Osteoblast (primary cell): ENCODE measurements at places on chromosomes 3 and 15. TPM values are rescaled to one million over a fixed set of nuclear protein-coding genes. Genes with fewer than 3 reads are reported as not detected.

Gene MIX23
- 17.0 and 17.1 TPM in 2 replicates for total RNA-seq

Gene CLDND1
- total RNA-seq: 59.2 and 74.2 TPM in 2 replicates

Gene CDCP1
- total RNA-seq: 4.4 and 7.6 TPM in 2 replicates

Gene CD80
- 2.5 and 3.2 TPM in 2 replicates for total RNA-seq

Gene RAB6B
- total RNA-seq: 0.59 and 0.72 TPM in 2 replicates

Gene FBXW12
- total RNA-seq: not detected in 2 replicates

Gene ARIH1
- total RNA-seq: 32.6 and 41.0 TPM in 2 replicates

Gene WDR93
- total RNA-seq: under 0.01 and 0.36 TPM in 2 replicates

Gene DAZL
- not detected in 2 replicates for total RNA-seq

Gene MYL3
- total RNA-seq: not detected in 2 replicates

Gene PLA1A
- under 0.01 and 0.36 TPM in 2 replicates for total RNA-seq

Gene ACAN
- 4.7 and 12.7 TPM in 2 replicates for total RNA-seq

DNA sequence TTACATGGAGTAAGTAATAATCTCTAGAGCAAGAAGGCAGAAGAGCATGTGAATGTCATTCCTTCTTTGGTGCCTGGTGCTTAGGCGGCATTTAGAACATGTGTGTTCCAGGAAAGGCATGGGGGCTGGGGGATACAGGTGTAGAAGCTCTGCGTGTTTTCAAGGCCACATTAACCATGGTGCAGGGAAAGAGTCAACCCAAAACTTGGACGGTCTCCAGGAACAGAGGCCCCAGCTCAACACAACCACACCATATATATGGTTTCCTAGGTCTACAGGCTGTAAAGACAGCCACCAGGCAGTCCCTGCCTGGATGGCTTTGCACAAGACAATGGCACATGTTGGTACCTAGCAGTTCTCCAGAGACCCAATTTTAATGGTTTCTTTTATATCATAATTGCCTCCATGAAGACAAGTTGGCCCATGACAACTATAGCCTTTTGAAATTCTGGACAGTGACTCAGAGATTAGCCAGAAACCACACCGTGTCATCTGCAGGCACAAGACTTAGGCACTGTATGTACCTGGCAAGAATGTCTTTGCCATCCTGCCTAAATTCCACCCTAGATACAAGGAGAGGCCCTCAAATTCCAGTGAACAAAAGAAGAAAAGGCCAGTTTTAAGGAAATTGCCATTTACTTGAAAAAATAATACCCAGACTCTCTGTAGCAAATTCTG lies 25.0 kb upstream of the DGKG start:
- no peak for DNase-seq

- DNase-seq: no peak
Observed at GRCh38 chr15:35319354-35319753, 226.6 kb downstream of the DPH6 start.

GRCh38 chr3:170437696-170438407 lies 19.2 kb downstream of the CLDN11 start:
- no peak for DNase-seq

GRCh38 chr15:58546635-58547627 lies 115.1 kb downstream of the LIPC start:
- peak; percentile 96 for DNase-seq

DNA sequence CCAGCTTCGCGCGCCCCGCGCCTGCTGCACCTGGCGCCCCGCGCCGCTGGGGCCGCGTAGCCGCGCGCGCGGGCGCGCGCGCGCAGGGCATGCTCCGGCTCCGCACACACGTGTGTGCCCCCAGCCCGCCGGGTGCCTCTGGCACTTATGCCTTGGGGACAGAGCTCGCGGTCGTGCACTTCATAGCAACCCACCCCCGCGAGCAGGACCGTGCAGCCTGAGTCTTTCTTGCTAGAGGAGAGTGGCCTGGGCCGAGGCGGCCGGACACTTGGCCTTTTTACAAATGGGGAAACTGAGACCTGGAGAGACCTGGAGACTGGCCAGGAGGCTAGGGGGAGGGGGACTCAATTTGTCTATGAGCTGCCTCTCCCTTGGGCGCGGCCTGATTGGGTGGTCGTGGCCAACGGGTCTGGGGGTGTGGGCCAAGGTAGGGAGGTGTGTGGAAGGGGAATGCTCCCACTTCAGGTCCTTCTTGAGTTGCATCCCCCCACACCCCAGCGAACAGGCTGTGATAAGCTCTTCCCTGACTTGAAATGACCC lies 562 bp downstream of the NBEAL2 start:
- peak; percentile 86 for DNase-seq

DNA sequence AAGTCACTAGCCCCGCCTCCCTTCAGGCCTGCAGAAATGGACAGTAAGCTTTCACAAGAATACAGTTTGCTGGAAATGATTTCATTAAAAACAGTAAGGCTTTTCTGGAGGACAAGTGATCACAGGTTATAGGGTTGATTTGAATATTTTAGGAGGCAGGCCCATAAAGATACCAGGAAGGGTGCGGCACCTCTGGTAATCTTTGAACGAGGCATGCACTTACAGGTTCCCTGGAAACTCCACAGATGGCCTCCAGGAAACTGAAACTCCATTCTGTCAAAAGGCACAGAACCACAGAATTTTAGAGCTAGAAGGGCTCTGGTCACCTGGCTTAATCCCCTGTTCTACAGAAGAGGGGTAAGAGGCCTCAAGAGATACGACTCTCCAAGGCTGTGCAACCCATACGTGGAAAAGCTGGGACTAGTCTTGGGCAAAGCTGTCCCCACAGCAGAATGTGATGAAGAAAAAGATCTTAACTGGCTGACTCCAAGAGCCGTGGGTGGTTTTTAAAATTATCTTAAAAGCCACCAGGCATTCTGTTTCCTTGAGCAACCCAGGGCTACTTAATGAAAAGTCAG lies 1.2 kb downstream of the STARD5 start:
- no peak for DNase-seq

- DNase-seq: no peak
Observed at GRCh38 chr15:49196856-49197255, 26.8 kb downstream of the GALK2 start.

DNA sequence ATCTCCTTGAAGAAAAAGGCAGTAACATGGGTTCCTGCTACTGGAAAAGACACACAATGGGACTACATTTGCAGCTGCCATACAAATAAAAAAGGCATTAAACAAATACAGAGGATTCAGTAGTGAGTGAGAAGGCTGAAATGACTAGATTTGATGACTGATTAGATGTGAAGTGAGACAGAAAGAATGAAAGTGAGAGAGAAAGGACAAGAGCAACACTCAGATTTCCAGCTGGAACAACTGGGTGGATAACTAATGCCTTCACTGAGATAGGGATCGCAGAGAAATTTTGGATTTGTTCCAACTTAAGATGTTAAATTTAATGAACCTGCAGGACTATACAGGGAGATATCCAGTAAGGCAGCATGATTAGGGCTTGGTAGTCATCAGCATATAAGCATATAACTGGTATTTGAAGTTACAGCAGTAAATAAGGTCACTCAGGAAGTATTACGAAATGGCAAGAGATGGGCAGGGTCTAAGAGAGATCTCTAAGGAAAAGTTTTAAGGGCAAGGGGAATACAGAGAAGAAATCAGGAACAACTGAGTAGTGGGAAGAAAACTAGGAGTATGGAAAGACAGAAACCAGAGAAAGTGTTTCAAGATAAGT lies 8.2 kb downstream of the OSBPL11 start:
- DNase-seq: no peak

- DNase-seq: peak; percentile 59
Observed at GRCh38 chr3:17901893-17902292, 159.5 kb upstream of the TBC1D5 start.

DNA sequence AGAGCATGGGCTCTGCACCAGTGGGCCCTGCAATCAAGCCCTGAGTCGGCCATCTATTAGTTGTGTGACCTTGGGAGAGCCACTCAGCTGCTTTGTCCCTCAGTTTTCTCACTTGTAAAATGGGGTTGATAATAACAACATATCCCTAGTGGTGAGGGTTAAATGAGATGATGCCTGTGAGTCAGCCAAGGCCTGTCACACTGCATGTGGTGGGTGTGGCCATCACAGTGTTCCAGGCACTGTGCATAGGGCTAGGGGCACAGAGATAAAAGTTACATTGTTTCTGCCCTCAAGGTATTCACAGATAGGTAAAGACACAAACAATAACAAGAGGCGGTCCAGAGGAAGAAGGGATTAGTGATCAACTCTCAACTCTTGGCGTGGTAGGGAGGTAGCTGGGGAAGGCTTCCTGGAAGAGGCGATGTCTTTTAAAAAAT lies 19.5 kb downstream of the SMAD6 start:
- peak; percentile 70 for DNase-seq

DNA sequence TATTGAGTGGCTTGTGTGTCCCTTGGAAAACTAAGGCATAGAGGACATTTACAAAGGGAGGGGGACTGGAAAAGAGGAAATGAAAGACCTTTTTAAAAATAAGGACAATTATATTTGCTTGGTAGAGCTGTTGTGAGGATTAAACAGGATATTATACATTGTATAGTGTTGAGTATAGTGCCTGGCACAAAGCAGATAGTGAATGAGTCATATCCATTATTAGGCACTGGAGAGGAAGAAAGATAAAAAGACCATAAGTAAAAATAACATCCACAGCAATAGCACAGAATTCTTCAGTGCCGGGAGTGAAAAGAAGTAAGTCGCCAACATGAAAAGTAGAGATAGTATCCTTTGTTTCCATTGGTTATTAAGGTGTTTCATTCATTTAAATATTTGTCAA lies 623.3 kb downstream of the PDCD6IP start:
- DNase-seq: no peak

DNA sequence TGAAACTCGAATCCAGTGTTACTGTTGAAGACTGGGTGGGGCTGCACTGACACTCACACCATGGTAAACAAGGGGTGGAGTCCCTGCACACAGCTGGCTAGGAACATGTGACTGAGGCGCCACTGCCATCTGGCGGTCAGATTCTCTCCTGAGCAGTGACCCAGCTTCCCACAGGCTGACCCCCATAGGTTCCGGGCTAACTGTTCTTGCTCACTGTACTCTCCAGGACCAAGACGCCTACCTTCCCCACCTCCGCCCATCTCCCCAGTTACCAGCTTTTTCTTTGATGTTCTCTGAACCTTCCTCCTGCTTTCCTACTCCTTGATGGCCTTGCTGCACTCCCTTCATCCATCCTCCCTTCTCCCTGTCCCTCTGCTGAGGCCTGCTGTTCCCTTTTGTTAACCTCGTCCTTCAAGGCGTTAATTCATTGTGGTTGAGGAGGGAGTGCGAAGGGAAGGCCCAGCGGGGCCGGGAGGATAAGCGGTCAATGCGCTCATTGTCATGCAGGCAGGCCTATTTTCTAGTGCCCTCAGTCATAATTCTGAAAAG lies 115.2 kb downstream of the ATP8B4 start:
- DNase-seq: peak; percentile 52

GRCh38 chr3:24763393-24763792 lies 268.7 kb upstream of the THRB start:
- DNase-seq: no peak

GRCh38 chr15:59894835-59895234 lies 109.3 kb upstream of the FOXB1 start:
- no peak for DNase-seq

- peak; percentile 2 for DNase-seq
Observed at GRCh38 chr3:171965067-171965712, 74.2 kb upstream of the FNDC3B start.

DNA sequence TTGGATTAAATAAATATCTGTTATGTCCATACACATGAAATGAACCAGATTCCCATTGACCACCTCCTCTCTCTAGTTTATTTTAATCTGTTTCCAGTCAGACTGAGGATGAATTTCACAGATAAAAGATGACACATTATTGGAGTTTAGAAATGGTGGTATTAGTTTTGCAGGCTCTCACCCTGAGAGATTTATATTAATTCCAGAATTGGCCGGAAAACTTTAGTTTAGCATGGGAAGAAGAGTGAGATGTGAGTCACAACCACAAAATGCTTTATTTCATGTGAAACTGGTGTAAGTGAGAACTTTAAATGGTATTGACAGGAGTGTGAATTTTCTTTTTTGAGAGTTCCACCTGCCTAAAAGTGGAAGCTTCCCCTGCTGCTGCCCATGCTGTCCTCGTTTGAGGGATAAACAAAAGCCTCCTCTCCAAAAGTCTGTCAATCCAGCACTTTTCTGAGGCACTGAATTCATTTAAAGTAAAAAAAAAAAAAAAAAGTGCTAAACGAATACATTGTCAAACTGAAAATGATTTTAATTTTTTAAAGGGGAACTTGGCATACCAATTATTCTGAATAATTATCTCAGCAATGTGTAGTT lies 65.1 kb upstream of the EPHA3 start:
- DNase-seq: peak; percentile 4

DNA sequence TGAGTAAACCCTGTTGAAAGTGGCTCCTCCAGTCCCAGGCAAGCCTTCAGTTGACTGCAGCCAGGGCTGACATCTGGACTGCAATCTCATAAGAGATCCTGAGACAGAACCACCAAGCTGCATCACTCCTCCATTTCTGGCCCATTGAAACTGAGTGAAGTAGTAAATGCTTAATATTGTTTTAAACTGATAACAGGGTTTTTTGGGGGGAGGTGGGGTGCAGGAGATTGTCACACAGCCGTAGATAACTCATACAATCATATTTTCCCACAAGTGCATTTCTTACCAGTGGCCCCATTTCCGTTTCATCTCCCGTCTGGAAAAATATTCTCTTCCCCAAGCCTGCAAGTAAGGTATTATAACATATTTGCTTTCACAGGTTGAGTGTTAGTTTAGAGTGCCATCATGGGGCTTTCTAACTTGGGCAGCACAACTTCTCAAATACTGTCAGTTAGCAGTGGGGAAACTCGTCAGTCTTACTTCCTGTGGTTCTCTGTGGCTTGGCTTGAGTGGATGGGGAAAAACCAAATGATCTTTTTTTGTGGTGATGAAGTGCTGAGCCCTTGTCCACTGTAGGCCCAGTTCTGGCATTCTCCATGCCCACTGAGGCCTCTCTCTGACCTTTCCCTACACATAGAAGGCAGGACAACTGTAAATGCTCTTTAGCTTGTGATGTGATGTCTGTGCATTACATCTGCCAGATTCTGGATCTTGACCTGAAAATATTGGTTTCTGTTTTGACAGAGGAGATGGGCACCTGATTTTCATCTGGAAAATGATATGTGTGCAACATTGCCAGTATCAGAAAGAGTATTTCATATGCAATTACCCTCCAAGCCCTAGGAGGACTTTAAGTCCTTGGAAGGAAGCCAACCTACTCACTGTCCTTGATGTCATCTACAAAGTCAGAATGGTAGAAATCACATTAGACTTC lies 90.1 kb upstream of the BHLHE40 start:
- no peak for DNase-seq

- peak; percentile 82 for DNase-seq
Observed at GRCh38 chr3:101828691-101829436, 20.4 kb upstream of the NFKBIZ start.
